ENCODE measurements at places on chromosomes 2 and 18. TPM values are rescaled to one million over a fixed set of nuclear protein-coding genes. Genes with fewer than 3 reads are reported as not detected.

Gene RASGRP3
- 13.7 TPM for total RNA-seq

Gene CCDC74A
- total RNA-seq: 3.0 TPM

Gene DTNA
- total RNA-seq: not detected

Gene APCDD1
- total RNA-seq: not detected

Gene CYTIP
- total RNA-seq: 234 TPM

Gene SMAD2
- 141 TPM for total RNA-seq

Gene KCNJ13
- not detected for total RNA-seq

Gene SPDYA
- 1.4 TPM for total RNA-seq

All from activated CD4-positive, alpha-beta T cell treated with anti-CD3 and anti-CD28 coated beads, Interleukin-2, amount 10 ng/mL, durations not matched to agents 7 days and 5 days (primary cell).